Pulmonary artery endothelial cell (primary cell): ENCODE measurements at places on chromosomes 7 and 10. TPM values are rescaled to one million over a fixed set of nuclear protein-coding genes. Genes with fewer than 3 reads are reported as not detected.
A peak's percentile ranks its signal among the peaks of the same experiment; 100 is the strongest.

DNA sequence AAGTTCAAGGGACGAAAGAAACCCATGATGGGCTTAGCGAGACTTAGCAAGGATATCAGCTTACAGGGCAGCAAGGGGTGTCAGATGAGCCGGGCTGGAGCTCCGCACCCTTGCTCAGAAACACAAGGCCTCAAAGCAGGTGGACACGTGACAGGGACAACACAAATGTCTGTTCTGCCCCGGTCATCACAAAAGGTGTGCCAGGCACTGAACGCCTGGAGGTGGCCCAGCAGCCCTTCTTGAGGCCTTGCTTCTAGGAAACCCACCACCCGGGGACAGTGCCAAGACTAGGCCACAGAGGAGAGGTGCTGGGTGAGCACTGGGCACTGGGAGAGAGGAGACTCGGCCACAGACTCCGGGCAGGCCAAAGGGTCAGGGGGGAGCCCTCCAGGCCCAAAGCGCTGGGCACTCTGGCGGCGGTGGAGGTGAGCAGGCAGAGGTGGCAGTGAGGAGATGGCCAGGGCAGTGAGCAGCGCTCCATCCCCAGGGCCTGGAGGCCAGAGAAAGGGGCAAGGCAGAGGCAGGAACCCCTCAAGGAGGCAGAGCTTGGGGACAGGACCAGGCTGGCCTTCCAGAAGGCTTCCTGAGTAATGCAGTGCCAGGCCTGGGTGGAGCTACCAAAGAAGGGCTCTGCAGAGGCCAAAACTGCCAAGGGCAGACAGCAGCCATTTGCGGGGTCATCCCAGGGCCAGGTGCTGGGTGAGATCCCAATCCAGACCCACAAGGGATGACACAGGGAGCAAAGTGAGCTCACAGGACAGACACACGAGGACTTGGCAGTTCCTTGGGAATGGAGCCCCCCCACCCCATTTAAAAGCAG, 22.7 kb downstream of the EBF3 start:
- no peak for DNase-seq

DNA sequence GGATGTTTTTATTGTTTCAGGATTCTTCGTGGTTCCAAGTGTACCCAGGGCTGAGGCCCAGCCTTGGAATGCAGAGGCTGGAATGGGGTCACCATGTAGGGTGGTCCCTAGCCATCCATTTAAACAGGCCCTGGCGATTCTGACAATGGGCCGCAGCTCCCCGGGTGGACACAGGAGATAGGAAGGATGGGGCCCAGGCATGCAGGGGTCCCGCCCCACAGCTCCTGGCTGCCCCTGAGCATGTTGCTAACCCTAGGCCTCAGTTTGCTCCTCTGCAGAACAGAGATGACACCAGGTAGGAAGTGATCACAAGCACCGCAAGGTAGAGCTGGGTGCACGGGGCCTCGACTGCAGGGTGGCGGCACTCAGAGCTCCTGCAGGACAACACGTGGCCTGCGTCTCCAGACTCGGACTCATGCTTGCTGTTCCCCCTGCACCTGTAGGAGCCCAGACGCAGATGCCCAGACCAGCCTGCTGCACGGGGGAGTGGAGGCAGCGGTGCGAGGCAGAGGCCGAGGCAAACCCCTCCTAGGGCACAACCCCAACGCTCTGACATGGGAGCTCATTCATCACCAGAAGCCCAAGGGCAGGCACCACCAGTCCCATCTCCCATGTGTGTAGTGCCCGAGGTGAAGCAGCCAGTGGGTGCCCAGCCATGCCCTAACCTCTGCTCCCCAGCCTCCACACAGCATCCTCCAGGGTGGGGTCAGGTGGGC, 25.5 kb downstream of the VIPR2 start:
- no peak for DNase-seq

DNA sequence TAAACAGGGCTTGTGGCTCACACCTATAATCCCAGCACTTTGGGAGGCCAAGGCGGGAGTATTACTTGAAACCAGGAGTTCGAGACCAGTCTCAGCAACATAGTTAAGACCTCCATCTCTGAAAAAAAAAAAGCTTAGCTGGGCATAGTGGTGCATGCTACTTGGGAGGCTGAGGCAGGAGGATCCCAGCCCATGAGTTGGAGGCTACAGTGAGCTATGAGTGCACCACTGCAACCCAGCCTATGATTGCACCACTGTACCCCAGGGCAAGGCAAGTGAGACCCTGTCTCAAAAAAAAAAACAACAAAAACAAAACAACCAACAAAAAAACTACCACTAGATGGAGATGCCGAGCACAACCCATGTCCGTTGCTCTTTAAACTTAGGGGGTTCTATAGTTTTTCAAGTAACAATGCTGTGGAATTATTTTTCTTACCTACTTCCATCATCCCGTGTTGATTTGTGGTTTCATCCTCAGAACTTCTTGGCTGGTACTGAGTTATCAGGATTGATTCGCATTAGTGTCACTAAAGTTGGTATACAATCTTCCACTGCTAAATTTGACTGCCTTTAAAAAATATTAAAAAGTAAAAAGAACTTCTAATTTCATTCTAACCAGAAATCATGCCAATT, 12.2 kb upstream of the REPIN1 start:
- no peak for DNase-seq

GRCh38 chr7:2803342-2803692, 40.8 kb downstream of the GNA12 start:
- DNase-seq = no peak

DNA sequence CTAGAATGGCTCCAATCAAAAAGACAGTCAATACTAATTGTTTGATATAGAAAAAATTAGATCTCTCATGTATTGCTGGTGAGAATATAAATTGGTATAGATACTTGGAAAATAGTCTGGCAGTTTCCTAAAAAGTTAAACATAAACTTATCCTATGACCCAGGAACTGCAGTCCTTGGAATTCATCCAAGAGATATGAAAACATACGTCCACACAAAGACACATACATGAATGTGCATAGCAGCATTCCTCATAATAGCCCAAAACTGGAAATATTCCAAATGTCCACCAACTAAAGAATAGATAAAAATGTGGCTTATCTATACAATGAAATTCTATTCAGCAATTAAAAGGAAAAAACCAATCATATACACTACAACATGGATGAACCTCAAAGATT, 128.4 kb downstream of the ZFAND4 start:
- no peak for DNase-seq

- DNase-seq = no peak
Measured at GRCh38 chr7:116689790-116690259, 17.8 kb downstream of the MET start.

TFEC gene
- 13.2 and 15.4 TPM in 2 replicates for total RNA-seq

NXPH1 gene
- total RNA-seq = not detected in 2 replicates

DNA sequence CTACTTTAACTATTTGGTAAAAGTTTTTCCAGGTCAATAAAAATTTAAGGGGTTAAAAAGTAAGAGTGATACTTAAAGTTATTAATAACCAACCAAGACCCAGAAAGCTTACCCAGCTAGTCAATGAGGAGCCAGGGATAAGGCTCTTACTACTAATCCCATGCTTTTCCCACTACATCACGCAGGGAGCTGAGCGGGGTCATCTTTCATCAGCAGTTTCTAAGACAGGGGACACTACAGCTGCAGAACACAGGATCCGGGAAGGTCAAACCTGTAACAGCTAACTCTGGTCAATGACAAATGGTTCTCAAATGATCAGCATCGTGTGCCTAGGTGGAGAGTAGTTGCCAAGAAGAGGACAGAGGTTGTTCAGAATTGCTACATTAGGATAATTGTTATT, 65.1 kb downstream of the RSU1 start:
- DNase-seq = no peak

GRCh38 chr10:133565441-133566294, at the start of gene SYCE1:
TSS of gene SYCE1 (minus strand) at chr10:133565583. CDS start at chr10:133565529, 54 bp downstream.
- no peak for DNase-seq

DNA sequence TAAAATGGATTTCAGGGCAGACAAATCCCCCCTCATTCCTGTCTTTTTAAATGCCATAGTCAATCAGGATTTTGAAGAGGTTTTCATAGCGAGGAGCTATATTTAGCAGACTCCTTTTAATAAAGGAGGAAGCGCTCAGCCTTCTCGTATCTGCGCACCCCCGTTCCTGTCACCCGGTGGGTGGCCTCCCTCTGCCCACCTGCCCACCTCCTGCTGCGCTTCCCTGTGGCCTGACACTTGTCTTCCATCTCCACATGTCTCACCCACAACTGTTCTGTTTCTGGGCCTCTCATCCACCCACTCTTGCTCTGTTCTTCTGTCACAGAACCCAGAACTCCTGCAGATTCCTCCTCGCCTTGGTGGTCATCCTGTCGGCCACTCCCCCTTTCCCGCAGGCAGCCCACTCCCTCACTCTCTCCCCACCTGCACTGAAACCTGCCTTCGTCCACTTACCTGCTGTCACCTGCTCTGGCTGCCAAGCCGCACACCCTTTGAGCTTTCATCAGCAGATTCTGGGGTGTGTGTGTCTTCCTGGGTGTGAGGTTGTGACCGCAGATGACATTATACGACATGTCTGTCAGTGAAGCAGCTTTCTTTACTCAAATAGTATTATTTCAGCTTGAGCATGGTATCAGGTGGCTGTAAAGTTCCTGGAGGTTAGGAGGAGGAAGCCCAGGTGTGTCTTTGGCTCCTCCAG, 163.5 kb upstream of the AGK start:
- DNase-seq = no peak

GRCh38 chr7:110750931-110751605, 339.9 kb upstream of the LRRN3 start:
- DNase-seq = no peak

DNA sequence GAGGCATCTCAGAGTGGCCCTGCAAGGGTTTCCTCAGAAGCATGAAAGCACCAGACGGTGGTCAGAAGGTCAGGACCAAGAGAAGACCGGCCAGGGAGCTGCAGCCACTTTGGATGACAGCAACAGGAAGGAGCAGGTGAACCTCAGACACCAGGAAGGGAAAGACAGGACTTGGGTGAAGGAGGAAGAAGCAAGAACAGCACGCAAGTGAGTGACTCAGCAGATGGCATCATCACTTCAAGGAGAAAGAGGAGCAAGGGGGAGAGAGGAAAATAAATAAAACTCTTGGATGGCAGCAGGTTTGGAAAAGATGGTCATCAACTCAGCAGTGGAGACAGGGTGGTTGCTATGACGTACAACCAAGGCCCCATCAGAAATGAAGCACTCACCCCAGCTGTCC, 31.6 kb downstream of the NCAPG2 start:
- no peak for DNase-seq

KCNMA1 gene
- total RNA-seq = 0.59 and 1.2 TPM in 2 replicates

DNA sequence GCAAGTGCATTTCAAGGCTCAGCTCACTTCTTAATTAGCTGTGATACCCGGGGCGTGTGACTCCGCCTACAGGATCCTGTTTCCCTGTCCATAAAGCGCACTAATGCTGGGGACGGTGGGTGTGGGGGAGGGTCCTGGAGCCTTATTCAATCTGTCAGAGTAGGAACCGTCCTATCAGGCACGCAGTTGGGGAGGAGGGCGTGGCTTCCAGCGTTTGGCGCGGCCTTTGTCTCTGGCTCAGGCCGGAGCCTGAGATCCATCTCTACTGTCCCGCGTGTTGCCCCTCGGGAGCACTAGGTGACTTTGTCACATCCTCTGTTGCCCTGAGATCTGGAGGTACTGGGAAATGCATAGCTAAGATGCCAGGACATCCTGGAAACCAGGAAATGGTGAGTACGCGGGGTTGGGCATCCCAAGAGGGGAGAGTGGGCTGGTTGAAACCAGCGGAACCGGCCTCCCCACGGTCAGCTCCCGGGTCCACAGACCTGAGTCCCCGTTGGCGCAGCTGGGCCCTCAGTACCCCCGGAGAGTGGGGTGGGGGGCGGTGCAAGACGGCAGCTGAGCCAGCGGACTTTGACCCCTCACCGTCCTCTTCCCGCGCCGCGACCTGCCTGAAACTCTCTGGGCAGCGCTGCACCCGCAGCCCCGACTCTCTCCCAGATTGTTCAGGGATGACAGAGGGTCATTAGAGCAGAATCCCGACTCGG, 104.4 kb upstream of the ZNF92 start:
- DNase-seq = peak; percentile 5

- no peak for DNase-seq
Measured at GRCh38 chr7:121219026-121219425, 109.8 kb upstream of the WNT16 start.

DNA sequence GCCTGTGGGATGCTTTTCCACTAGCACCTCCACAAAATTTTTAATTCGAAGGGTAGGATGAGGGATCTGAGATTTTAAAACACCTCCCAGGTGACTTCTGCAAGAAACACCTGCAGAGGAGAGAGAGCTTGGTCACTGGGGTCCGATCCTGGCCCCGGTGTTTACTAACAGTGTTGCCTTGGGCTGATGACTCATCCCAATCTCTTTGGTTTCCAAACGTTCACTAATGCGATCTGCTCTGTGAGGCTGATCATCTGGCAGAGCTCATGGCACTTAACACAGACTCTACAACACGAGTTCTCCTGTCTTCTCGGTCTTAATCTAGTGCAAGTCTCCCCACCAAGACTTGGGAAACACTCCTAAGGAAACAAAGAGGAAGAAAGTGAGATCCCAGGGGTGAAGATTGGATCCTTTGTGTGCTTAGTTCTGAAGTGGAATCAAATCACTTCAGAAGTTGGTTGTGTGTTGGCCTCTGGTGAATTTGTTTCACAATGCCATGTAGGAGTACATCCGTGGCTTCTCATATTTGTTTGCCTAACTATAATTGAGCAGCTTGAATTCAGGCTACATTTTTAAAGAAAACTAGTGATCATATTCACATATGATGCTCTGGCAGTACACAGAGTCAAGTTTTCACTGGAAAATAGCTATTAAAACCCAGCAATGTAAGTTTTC, 407.9 kb downstream of the NRG3 start:
- no peak for DNase-seq

PTPRN2 gene
- total RNA-seq = 0.53 and 0.88 TPM in 2 replicates
